A549 treated with AZD2906 at 1 μM for 4 hours (cell line): ENCODE measurements at places on chromosomes 12 and 14. TPM values are rescaled to one million over a fixed set of nuclear protein-coding genes. Genes with fewer than 3 reads are reported as not detected.

Gene SLC7A8
- total RNA-seq, result 1.8 to 2.8 TPM (median 1.9 TPM) in 5 replicates

Gene CSAD
- 4.8 to 6.8 TPM (median 5.9 TPM) in 5 replicates for total RNA-seq

Gene OTUB2
- 2.4 to 3.4 TPM (median 2.7 TPM) in 5 replicates for total RNA-seq

Gene TC2N
- 0.47 to 1.1 TPM (median 0.74 TPM) in 5 replicates for total RNA-seq

Gene POLE2
- total RNA-seq, result 10.4 to 14.2 TPM (median 12.4 TPM) in 5 replicates
